AML-193 (cell line): ENCODE measurements at places on chromosomes 2 and 18.

GRCh38 chr2:67841711-67842110, 221.1 kb downstream of the C1D start:
- no peak for DNase-seq

GRCh38 chr18:21241301-21242048, 557 bp upstream of the GREB1L start:
- DNase-seq = no peak

DNA sequence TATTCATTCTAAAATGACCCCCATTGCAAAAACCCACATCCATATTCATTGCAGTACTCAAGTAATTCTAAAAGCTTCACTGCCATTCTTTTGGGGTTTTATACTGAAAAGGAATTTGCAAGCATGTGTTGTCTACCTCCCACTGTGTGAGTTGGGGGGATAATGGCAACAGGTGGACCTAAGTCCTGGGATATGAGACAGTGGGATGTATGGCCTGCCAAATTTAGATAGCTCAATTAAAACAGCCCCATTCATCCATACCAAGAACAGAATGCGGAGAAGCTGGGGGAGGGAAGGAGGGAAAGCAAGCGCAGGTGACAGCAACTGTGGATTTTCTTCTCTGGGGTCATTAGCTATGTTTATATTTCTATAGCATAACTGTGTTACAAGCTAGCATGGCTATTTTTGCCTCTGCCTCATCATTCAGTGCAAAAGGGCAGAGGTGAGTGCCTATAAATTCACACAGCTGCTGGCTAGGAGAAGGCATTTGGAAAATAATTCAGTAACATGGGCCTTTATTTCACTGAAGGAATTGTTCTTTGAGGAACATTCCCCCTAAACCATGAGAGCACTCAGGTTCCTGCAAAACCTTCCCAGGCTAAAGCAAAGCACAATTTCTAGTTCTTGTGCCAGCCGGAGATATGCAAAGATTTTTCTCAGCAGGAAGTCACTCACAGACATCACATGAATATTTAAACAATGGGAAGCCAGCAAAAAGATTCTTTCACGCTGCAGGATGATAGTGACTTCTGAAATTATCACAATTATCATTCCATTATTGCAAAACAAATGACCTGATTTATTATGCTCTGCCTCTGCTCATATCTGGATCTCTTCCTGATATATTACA, 393.9 kb upstream of the ACVR2A start:
- DNase-seq = no peak

GRCh38 chr2:191985740-191986139, 138.9 kb upstream of the CAVIN2 start:
- DNase-seq = no peak

- DNase-seq = peak; percentile 20
Measured at GRCh38 chr2:24228470-24228869, 53.6 kb downstream of the FAM228A start.

GRCh38 chr2:61014763-61015162, 2.8 kb upstream of the PEX13 start:
- no peak for DNase-seq

DNA sequence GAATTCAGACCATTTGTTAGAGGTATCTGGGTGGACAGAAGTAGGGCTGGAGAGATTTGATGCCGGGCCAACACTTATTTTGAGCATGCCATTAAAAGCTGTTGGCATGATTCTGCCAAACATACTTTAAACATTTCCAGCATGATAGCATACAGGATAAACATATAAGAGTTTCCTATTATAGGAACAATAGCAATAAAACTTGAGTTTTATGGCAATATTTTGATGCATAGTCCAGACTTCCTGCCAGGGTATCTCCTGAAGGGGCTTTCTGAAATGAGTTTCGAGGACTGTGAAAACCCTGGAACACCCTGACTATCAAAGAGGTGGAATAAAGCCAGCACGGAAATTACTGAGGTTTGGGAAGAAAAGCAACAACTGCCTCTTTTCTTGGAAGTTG, 1398.0 kb upstream of the NXPH2 start:
- DNase-seq = no peak

- DNase-seq = no peak
Measured at GRCh38 chr2:25044990-25045389, 3.1 kb downstream of the EFR3B start.

DNA sequence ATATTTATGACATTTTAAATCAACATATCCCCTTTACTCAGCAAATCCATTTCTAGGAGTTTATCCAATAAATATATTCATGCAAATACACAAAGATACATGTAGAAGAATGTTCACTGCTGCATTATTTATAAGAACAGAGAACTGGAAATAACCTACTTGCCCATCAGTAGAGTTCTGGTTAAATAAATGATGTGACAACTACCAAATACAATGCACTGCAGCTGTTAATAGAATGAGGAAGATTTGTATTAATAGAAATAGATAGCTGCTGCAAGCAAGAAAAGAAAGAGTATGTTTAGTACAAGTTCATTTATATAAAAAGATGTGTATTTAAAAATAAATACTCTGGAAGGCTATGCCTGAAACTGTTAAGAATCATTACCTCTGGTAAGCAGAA, 49.3 kb upstream of the CSRNP3 start:
- no peak for DNase-seq

DNA sequence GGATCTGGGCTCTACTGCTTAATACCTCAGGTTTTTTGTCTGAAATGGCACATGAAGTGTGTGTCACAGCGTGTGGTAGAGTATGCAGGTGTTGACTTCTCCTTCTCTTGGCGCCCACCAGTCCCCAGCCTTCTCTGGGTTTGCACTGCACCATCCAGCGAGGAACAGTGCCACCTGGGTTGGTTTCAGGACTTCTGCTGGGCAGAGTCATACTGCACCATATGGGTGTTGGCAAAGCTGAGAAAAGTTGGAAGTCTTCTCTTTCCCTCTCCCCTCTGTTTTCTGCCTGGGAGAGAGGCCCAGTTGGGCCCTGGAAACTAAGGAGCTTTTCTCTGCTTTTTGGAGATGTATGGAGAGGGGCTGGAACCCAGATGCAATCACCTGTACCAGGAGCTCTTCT, 43.8 kb downstream of the TMEM185B start:
- no peak for DNase-seq

DNA sequence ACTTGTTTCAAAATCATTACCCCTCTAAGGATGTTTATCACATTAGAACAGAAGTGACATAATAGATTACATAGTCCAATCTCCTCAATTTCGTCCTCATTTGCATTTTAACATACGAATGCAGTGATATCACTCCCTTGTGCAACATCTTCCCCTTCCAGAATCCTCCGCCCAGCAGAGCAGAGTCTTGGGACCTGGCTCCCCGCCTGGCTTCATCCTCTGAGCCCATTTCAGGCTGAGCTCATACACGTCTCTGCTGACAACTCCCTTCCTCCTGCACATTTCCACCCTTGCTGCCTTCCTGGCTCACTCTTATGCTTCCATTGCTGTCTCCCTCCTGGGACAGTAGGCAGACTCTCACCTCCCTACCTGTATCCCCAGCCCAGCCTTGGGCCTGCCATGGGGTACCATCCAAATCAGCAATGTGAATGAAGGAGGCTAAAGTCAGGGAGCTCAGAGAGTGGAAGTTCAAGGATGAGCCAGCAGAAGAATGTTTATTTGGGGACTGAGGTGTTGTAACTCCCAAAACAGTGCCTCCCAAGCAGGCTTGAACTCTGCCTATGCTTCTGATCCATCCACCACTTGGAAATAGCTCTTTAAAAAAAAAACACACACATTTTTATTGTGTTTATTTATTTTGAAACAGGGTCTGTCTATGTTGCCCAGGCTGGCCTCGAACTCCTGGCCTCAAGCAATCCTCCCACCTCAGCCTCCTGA, 165.2 kb downstream of the TMEM200C start:
- no peak for DNase-seq

GRCh38 chr18:37274309-37275236, 291.0 kb downstream of the CELF4 start:
- no peak for DNase-seq

GRCh38 chr18:1585881-1586488, 681.3 kb downstream of the ADCYAP1 start:
- DNase-seq = peak; percentile 59

- DNase-seq = no peak
Measured at GRCh38 chr2:166238176-166238575, 110.4 kb upstream of the SCN1A start.

- DNase-seq = no peak
Measured at GRCh38 chr18:79581406-79581805, 98.2 kb upstream of the CTDP1 start.

DNA sequence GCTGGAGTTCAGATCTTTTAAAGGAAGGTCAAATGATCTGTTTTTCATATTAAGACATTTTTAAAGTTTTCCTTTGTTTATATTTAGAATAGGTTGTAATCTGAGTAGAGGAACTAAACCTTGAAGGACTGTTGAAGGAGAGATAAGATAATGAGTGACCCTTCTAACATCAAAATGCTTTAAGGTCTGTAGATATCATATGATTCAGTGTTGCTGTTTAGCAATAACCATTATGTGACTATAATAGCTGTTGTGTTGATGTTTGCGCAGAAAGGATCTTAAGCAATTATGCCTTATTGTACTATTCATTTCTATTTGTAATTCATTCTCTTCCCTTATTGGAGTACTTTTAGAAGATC, 60.0 kb downstream of the SLC16A14 start:
- DNase-seq = peak; percentile 1

DNA sequence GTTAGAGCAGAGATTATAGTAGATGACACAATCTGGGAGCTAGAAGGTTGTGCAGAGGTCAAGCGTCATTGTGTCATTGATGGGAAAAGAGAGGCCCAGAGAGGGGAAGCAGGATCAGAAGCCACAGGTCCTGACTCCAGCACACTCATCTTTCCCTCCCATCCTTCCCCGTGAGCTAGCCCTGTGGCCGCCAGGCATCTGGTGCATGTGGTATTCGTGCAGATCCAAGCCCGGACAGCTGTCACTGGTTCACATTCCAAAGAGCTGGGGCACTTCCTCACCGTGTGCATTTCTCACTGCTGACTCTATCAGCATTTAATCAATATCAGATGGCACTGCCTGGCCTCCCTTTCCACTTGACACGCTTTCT, 94.1 kb upstream of the THOC1 start:
- no peak for DNase-seq

- no peak for DNase-seq
Measured at GRCh38 chr18:136433-136832, 21.9 kb upstream of the USP14 start.
